Stimulated activated CD4-positive, alpha-beta T cell treated with anti-CD3 and anti-CD28 coated beads, Interleukin-12 subunit alpha, Interleukin-12 subunit beta, amount 100 ng/mL, for 24 hours (primary cell): ENCODE measurements at places on chromosomes 7 and 10.

DNA sequence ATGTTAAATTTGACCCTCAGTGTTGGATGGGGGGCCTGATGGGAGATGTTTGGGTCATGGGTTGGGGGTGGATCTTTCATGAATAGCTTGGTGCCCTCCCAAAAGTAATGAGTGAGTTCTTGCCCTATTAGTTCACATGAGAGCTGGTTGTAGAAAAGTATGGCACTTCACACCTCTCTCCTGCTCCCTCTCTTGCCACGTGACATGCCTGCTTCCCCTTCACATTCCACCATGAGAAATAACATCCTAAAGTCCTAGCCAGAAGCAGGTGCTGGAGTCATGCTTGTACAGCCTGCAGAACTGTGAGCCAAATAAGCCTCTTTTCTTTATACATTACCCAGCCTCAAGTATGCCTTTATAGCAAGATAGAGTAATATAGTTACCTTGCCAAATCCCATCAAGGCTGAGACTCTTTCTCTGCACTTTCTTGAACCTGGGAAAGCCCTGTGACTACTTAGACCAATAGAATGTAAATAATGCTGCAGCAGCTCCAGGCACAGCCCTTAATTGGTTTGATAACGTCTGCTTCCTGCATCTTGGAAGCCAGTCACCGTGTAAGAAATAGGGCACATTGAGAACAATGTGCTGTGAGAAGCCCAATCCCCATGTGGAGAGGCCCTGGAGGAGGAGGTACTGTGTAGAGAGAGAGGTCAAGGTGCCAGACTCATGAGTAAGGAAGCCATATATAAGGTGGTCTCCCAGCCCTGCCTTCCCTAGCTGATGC is 88.0 kb upstream of the NAMPT start:
- DNase-seq = no peak

DNA sequence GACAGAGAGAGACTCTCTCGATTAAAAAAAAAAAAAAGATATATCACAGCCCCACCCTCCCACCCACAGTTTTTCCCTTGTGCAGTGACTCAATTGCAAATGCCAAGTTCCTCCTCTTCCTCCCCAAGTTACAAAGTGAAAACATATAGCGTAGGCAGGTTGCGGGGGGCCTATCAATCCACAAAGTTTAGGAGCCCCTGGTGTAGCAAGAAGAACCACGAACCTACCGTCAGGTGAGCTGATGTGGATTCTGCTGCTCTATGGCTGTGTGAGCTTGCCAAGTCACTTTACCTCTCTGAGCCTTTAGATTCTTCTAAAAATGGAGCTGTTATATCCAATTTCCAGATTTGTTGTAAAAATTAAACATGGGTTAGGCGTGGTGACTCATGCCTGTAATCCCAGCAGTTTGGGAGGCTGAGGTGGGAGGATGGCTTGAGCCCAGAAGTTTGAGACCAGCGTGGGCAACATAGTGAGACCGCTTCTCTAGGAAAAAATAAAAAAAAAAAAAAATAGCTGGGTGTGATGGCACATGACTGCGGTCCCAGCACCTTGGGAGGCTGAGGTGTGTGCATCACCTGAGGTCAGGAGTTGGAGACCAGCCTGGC is 8.2 kb upstream of the RHBDD2 start:
- no peak for DNase-seq

DNA sequence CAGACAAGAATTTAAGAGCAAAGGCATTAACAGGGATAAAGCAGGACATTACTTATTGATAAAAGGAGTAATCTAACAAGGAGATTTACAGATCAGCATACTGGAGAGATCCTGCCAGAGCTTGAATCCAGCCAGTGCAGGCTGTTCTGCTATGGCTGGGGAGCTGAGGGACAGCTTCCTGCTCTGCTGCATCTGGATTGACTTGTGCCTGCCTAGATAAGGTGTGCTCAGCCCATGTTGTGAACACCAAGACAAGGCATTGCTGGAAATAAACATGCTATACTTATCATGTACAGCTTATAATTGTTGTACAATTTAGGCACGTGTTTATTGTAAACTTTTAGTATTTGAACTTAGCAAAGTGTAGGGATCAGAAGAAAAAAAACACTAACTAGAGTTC is 71.7 kb downstream of the HIF1AN start:
- DNase-seq = no peak

- no peak for DNase-seq
Observed at GRCh38 chr10:62004042-62004441, 102.5 kb downstream of the ARID5B start.

DNA sequence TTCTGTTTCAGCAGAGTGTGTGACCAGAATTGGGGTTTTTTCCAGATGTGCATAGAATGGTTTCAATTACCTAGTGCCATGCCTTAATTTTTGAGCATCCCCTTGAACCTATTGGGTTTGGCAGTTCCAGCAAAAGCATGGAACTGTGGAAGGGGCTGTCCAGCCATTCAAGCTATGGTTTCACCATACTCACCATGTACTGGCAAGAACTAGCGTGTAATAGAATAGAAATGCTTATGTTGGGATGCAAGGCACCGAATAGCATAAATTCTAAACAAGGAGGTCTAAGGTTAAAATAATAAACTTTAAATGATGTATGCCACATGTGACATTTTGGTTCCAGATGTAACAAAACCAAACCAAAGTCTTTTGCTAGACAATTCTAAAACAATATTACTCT is 91.4 kb downstream of the MTERF1 start:
- no peak for DNase-seq

DNA sequence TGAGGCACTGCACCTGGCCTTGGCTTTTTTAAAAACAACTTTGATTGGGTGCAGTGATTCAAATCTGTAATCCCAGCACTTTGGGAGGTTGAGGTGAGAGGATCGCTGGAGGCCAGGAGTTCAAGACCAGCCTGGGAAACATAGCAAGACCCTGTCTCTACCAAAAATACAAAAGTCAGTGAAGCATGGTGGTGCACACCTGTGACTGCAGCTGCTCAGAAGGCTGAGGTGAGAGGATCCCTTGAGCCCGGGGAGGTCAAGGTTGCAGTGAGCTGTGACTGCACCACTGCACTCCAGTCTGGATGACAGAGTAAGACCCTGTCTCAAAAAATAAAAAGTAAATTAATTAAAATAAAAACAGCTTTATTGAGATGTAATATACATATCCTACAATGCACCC is 84.9 kb downstream of the NPTX2 start:
- DNase-seq = no peak

DNA sequence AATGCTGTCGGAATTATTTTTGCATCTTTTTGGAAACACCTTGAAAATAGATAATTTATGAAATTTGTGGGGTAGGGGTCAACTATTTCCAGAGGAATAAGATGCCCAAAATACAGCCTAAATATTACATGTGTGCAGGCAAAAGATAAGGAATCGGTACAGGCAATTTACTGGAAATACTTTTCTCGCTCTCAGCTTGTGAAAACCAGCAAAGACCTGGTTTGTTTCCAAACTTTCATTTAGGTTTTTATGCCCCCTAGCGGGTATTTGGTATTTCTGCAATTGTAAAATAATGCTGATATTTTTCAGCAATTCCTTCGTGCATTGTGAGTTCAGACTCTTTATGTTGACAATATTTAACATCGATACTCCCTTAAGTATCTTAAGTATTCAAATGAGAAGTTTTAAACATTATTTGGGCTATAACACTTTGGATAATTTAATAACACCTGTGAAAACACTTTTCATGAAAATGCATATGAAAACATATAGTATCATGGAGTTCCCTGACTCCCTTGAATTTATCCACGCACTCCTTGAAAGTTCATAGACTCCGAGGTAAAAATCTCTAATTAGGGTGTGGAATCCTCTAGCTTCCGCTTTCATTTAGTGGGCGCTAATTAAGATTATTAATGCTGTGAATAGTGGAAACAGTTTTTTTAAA is 132.4 kb downstream of the TSPAN12 start:
- no peak for DNase-seq

GRCh38 chr10:72096115-72097000 is 8.0 kb upstream of the SPOCK2 start:
- no peak for DNase-seq

- DNase-seq = peak; percentile 34
Observed at GRCh38 chr10:11742009-11742778, at the start of gene ECHDC3. Gene ECHDC3, plus strand, starts transcription at chr10:11742382. Its CDS starts 195 bp downstream, at chr10:11742577.

GRCh38 chr10:86164174-86164774 is 202.3 kb downstream of the GRID1 start:
- no peak for DNase-seq

- peak; percentile 81 for DNase-seq
Observed at GRCh38 chr7:22854158-22855048, 31.8 kb upstream of the TOMM7 start.

GRCh38 chr10:17422931-17423330 is 31.5 kb downstream of the ST8SIA6 start:
- no peak for DNase-seq

DNA sequence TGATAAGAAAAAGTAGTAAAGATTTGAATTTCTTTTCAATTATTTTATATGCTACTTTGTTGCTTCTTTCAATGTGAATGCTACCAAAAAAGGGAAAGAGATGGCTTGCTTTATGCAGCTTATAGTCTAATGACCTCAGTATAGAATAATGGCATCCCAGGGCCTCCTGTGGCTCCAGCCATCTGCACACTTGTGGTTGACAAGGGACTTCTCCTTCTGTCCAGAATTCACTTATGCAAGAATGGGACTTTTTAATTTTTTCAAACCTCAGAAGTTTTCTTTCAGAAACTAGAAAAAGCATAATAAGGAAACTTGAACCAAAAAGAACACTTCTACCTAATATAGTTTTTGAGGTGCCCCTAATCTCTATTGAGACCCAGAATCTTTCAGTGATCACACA is 310.9 kb downstream of the CTNNA3 start:
- no peak for DNase-seq

GRCh38 chr10:130772676-130773075 is 538.8 kb downstream of the TCERG1L start:
- no peak for DNase-seq

- DNase-seq = no peak
Observed at GRCh38 chr7:30992414-30992813, 28.7 kb downstream of the GHRHR start.

- no peak for DNase-seq
Observed at GRCh38 chr7:40717242-40717641, 582.4 kb downstream of the SUGCT start.

- DNase-seq = no peak
Observed at GRCh38 chr7:146116521-146117222, at the start of gene CNTNAP2. Gene CNTNAP2, plus strand, starts transcription at chr7:146116801. Its CDS starts 76 bp downstream, at chr7:146116877.

DNA sequence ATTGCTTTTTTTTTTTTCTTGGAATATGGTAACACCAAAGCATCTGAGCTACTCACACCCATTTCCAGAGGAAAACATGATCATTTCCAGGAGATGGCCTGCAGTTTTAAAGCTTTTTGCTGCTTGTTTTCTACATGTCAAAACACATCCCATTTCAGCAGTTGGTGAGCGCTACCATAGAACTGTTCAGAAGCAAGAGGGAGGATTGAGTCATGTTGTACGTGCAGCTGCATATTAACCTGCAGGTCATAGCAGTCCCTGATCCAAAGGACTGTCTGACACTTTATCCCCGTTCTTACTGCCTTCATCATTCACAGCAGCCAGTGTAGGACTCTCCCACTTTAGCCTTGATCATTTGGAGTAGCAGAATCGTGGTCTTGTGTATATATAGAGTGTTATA is 124.6 kb downstream of the AUTS2 start:
- DNase-seq = no peak
